ENCODE measurements at places on chromosomes 5 and 9.

- no peak for DNase-seq
Measured at GRCh38 chr5:116525674-116526073, 48.9 kb downstream of the SEMA6A start.

- no peak for DNase-seq
Measured at GRCh38 chr9:122031776-122032175, 61.3 kb downstream of the TTLL11 start.

DNA sequence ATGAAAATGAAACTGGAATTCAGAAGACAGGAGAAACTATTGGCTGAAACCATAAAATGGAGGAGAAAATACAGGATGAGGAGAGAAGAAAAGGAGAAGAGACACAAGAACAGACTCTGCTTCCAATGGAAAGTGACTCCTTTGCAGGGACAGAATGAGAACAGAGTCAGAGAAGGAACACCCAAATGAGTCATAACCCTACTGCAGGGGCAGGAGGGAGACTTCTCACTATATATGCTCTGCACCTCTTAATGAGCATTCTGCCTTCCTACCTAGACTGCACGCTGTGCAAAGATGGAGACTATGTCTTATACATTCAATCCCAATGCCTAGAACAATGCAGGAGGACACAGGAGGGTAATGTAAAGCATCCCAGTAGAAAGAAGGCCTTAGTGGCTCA is 2.1 kb downstream of the SAXO1 start:
- no peak for DNase-seq

- DNase-seq: no peak
Measured at GRCh38 chr5:174409070-174409469, 315.3 kb upstream of the MSX2 start.

- no peak for DNase-seq
Measured at GRCh38 chr5:174935854-174936474, 211.6 kb downstream of the MSX2 start.

DNA sequence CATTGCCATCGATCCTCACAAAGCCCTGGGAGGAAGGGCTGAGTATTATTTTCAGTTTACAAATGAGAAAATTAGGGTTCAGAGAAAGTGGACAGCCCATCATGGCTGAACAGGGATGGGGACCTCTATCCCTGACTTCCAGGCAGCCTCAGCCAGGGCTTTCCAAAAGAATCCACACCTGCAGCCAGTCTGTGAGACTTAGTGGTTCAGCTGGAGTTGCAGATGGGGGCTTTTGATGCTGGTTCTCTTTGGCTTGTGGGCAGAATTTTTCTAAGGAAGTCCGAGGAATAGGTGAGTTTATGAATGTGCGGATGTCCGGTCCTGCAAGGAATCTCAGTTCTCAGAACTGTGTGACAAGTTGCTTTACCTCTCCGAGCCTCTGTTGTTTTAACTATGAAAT is 138.1 kb downstream of the RGS3 start:
- no peak for DNase-seq

GRCh38 chr5:77376609-77377300 is 115.4 kb downstream of the WDR41 start:
- no peak for DNase-seq

DNA sequence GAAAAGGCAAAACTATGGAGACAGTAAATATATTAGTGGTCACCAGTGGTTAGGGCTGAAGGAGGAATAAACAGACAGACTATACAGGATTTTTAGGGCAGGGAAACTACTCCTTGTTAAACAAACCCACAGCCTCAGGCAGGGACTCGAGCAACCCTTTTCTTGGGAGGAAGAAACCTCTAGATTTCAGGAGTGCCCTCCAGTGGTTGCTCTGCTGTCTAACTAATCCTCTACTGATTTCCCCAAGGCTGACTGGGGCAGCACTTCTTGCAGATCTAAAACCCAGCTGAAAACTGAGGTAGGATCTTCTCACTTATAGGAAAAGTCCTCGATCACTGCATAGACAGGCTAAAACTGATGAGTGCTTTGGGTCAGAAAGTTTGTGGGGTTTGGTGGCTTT is 176.8 kb downstream of the ISOC1 start:
- no peak for DNase-seq

DNA sequence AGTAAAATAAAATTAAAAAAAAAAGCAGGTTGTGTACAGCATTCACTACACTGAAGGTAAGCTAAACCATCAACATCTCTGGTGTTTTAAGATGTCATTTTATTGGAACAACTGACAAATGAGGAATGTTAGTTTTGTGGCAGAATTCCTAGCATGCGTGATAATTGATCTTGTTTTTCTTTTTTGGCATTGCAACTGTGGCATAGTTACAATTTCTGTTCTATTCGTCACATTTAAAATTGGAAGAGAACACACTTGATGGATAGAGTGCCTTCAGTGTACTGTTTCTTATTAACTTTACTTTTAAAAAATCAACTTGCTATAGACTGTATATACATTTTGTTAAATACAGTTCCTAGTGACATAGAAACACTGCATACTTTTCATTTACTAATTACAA is 43.6 kb upstream of the TNFSF15 start:
- DNase-seq: no peak

Measured in stimulated activated CD4-positive, alpha-beta T cell treated with anti-CD3 and anti-CD28 coated beads, TNF-alpha, amount 100 ng/mL, for 48 hours (primary cell).